ENCODE measurements at places on chromosomes 12 and 14.

GRCh38 chr14:52678591-52678990 lies 16.8 kb downstream of the ERO1A start:
- peak; percentile 39 for DNase-seq

DNA sequence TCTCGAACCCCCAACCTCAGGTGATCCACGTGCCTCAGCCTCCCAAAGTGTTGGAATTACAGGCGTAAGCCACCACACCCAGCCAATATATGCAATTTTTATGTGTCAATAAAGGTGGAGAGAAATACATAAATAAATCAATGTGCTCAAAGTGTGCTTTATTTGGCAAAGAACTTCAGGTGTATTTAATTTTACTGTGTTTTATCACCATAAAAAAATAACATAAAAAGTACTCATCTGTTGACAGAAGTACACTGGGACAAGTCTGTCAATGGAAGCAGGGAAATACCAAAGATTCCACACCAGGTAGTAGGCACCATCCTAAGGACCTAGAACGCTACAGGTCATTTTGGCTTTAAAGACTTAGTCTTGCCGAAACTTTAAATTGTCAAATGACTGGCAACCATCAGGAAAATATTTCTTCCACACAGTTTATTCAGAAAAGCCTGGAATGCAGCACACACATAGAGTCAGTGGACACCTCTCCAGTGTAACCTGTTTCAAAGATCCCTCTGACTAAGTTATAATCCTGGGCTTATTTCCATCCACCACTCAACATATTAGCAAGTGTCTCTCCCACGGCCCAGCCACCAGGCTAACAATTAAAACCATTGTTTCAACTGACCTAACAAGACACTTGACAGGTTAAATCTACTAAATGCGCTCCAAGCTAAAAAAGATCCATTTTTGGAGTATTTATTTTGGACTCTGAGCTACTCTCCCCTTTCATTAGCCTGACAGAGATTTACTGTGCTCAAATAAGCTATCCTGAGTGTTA lies 4.2 kb downstream of the ERO1A start:
- no peak for DNase-seq

DNA sequence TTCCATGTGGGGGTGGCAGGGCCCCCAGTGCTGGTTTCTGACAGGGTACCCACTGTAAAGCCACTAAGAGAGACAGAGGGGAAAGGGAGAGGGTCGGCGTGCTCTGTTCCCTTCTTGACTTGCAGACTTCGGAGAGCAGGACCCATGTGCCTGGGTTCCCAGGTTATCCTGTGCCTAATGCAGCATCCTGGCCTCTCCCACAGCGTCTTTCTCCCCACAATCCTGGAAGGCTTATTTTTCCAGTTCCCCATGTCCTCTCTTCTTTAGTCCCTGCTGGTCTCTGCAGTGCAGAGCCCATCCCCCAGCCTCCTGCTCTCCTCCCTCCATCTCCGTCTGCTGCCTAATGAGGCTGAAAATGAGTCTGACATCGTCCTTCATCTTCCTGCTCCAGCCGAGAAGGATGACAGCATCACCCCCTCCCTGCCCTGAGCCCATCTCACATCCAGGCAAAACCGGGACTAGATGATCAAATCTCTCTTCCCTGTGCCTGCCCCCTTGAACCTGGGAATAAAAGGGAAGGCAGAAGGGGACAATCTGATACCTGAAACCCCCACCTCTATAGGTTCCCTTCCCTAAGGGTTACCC lies 15.1 kb downstream of the CALCOCO1 start:
- no peak for DNase-seq

DNA sequence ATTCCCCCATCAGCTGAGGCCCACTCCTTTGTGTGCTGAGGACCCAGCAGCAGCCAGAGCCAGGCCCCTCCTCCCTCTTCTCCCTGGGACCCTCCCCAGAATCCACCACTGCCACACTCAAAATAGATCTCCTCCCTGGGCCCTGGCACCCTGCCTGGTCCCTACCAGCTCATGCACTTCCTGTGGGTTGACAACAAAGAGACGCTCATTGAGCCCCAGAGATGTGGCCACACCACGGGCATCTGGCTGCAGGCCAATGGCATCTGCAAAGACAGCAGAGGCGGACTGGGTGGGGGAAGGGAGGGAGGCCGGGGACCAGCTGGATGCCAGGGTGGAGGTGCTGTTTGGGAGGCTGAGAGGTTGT lies 16.0 kb upstream of the ENDOU start:
- peak; percentile 80 for DNase-seq

DNA sequence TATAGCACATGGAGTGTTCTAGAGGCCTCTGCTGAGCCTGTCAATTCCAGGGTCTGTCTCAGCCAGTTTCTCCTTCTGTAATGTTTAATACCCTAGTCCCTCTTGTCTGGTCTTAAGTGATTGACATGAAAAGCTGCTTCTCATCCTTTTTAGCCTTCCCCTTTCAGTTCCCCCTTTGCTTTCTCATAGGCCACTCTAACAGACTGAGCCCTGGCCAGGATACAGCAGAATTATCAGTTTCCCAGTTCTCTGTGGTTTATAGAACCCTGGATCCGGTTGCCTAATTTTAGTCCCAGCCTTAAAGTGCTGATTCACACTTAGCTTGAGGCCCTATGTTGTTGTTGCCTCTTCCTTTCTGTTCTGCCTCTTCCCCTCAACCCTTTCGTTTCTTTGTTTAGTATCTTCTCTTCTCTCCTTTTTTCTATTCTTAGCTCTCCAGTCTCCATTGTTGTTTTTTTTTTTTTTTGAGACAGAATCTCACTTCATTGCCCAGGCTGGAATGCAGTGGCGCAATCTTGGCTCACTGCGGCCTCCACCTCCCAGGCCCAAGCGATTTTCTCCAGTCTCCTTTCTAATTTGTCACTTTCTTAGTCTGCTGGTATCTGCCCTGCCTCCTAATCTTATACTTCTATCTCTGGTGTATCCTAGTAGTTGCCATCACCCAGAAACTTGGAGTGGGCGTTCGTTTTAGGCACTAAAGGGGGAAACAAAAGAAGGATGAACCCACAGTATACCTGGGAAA lies 2.9 kb upstream of the BIN2 start:
- DNase-seq, result peak; percentile 44

DNA sequence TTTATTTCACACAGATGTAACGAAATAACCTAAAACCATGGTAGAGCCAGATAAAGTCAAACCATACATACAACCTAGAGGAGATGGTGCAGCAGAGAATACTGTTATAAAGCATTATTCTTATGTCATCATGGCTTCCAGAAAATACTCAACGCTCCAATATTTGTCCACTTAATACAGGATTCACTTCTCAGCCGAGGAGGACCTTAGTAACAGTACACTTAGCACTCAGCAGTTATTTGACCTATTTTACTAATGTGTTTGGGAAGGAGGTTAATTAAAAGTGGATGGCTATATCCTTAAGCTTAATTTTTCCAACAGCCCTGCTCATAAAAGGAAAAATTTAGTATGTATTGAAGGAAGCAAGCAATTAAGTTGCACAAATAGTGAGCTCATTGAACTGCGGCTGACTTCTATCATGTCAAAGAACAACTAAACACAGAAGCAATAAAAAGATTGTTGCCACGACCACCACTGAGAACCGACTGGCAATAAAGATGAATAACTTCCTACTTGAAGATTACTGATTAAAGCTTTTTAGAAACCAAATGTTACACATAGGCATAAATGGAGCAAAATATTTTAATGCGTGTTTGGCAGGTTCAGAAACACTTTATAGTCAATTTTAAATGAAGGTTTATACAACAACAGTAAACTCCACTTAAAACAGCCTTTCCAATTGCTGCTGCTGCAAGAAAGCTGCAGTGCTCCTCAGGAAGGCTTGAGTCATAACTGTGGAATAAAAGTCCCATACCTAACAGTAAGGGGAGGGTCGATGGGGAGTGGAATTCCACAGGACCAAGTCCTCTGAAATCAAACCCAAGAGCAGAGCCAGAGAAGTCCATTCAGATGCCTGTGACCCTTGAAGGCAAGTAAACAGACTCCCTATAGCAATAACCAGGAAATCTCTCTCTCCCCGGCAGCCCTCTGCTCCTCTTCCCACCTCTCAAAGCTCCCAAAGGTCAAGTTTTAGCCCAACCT lies 218.9 kb upstream of the CDKN3 start:
- no peak for DNase-seq

- DNase-seq, result no peak
Measured at GRCh38 chr12:65313719-65314317, 35.3 kb downstream of the MSRB3 start.

DNA sequence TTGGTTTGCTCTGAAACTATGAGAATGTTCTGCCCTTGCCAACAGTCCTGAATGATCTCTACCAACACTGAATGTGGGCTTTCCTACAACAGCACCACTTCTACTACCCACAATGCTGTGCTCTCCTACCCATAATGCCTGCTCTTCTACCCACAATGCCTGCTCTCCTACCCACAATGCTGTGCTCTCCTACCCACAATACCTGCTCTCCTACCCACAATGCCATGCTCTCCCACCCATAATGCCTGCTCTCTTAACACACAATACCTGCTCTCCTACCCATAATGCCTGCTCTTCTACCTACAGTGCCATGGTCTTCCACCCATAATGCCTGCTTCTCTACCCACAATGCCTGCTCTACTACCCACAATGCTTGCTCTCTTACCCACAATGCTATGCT lies 92.3 kb downstream of the KCNK13 start:
- DNase-seq, result no peak

GRCh38 chr14:79515158-79515557 lies 696.1 kb downstream of the DIO2 start:
- no peak for DNase-seq

- no peak for DNase-seq
Measured at GRCh38 chr14:61125867-61126572, 145.0 kb downstream of the SLC38A6 start.

DNA sequence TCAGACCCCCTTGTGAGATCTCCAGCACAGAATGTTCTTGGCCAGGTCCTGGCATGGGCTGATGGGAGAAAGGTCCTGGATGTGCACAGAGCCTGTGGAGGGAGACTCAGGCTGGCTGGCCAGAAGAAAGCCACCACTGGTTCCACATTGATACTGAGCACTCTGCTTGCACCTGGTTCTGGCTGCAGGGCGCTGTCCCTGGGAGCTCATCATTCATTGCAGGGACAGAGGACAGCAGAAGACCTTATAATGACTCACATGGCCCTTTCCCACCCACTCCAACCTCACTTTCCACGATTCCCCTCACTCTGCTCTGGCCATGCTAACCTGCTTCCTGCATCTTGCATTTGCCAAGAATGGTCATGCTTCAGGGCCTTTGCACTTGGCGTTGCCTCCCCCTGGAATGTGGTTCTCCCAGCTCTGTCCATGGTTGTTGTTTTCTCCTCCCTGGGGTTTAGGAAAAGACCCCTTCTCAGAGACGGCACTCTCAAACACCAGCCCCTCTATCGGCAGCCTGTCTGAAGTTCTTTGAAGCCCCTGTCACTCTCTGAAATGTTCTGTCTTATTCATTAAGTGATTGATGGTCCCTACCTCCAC lies 10.3 kb downstream of the KRT7 start:
- DNase-seq, result no peak

- DNase-seq, result no peak
Measured at GRCh38 chr14:82447586-82447985, 913.9 kb upstream of the SEL1L start.

DNA sequence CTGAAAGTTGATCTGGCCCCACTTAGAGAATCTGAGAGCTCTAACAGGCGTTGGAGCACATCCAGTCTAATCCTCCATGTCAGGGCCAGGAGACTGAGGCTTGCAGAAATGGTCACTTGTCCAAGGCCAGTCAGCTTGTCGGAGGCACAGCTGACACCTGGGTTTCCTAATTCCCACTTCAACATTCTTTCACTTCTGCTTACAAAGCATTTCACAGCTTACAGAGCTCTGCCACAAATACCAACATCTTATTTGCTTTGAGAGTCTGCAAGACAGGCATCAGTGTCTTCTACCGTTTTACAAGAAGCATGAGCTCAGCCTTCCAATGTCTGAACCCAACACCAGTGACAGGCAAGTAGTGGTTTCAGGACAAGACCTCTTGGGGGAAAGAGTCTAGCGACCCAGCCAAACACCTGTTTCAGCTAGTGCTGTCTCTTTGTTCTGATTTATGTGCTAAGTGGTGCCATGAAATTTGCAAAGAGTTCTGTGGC lies 31.8 kb downstream of the ISCA2 start:
- no peak for DNase-seq

- DNase-seq, result no peak
Measured at GRCh38 chr12:71517145-71517846, 77.7 kb downstream of the LGR5 start.

- no peak for DNase-seq
Measured at GRCh38 chr12:94862421-94862820, 141.1 kb downstream of the NDUFA12 start.

- DNase-seq, result no peak
Measured at GRCh38 chr14:101087614-101088394, 184.3 kb upstream of the RTL1 start.

DNA sequence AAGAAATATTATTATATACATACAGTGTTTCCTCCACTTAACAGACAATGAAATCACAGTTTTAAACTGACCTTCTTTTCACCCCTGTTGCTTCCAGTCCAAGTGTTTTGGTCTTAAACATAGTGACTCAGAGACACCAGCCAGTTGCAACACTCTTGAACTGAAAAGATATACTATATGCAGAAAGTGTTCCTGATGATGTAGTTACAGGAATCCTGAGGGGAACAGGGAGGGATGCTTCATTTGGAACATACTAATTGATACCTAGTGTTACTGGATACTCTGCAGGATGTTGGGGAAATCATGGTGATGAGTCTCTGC lies 420.8 kb downstream of the CCDC91 start:
- DNase-seq, result no peak

GRCh38 chr12:88665071-88665470 lies 84.8 kb upstream of the KITLG start:
- DNase-seq, result no peak

- no peak for DNase-seq
Measured at GRCh38 chr14:99401211-99401610, 79.4 kb downstream of the SETD3 start.

GRCh38 chr14:40122968-40123648 lies 690.9 kb upstream of the FBXO33 start:
- DNase-seq, result no peak

DNA sequence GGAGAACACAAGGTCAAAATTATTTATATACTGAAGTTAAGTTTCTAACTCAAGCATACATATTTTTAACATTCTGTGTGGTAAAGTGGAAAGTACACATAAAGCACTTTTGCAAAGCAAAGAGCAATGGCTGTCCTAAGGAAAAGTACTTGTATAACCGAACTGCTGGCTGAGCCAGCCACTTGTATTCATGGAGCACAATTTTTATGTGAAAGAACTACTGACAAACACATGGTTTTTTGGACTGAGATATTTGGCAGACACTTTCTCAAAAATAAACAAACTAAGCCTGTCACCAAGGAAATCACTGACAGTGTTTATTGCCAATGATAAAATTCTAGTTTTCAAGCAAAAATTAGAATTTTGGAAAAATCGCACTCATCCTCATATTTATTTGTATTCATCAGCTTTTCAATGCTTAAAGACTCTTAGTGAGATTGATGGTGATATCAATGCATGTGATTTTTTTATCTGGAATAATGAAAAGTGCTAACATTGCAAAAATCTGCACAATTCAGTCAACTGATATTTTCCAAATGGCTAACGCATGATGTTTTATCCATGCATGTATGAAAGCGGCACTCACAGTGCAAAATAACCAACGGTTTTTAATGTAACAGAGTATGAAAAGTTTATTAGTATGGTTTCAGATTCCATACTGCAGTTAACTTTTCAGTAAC lies 125.3 kb downstream of the IPO8 start:
- no peak for DNase-seq

Measured in CD4-positive, alpha-beta T cell treated with Interleukin-12 subunit alpha and Interleukin-12 subunit beta, for 1 hour (primary cell).